ENCODE measurements at places on chromosomes 2 and 18. TPM values are rescaled to one million over a fixed set of nuclear protein-coding genes. Genes with fewer than 3 reads are reported as not detected.

Gene TMEM169
- polyA plus RNA-seq: not detected

Gene AQP12B
- polyA plus RNA-seq: 0.38 TPM

Gene SP140
- polyA plus RNA-seq: 0.15 TPM

Gene WDR35
- 5.9 TPM for polyA plus RNA-seq

Gene TTR
- 0.51 TPM for polyA plus RNA-seq

Gene EDAR
- polyA plus RNA-seq: not detected

Gene PTPRN
- not detected for polyA plus RNA-seq

Gene RNF152
- 18.1 TPM for polyA plus RNA-seq

Gene SERPINB10
- not detected for polyA plus RNA-seq

Gene C2orf78
- polyA plus RNA-seq: not detected

Gene DSG4
- not detected for polyA plus RNA-seq

Gene MOGAT1
- not detected for polyA plus RNA-seq

Gene COL5A2
- 131 TPM for polyA plus RNA-seq

Gene WDSUB1
- polyA plus RNA-seq: 9.6 TPM

Gene SRD5A2
- not detected for polyA plus RNA-seq

Gene MC2R
- not detected for polyA plus RNA-seq

Gene GULP1
- 60.2 TPM for polyA plus RNA-seq

Gene SLC38A11
- polyA plus RNA-seq: 0.63 TPM

Gene NCKAP5
- not detected for polyA plus RNA-seq

Gene SLC23A3
- polyA plus RNA-seq: 1.6 TPM
